Tongue (tissue), 3 donors: ENCODE measurements at places on chromosomes 1 and 21.

DNA sequence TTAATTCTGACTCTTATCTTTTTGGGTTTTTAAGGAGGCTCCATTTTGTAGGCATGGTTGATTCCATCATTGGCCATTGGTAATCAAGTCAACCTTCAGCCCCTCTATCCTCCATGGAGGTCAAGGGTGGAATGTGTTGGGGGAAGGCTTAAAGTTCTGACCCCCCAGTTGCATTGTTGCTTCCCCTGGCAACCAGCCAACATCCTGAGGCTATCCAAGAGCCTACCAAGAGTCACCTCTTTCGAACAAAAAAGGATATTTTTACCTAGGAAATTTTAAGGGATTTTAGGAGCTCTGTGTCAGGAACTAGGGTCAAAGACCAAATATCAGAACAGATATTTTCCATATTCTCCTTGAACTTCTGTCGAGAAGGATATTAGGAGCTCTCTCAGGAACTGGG, 251.8 kb downstream of the RYR2 start:
- DNase-seq, result no peak

DNA sequence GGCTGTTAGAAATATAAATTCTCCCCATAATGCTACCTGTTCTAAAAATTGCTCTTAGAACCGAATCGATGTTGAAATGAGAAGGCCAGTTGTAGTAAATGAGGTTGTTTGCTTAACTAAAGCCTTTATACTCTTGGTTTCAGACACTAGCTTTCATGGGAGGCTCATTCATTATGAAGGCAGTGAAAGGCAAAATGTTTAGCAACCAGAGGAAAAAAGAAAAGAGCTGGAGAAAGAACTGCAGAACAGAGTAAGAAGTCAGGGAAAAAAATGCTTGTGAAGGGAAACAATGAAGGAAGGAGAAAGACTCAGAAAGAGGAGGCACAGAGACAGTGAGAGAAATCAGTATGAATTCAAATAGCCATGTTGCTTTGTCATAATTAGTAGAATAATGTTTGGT, 128.2 kb downstream of the ATP5PO start:
- DNase-seq, result no peak

DNA sequence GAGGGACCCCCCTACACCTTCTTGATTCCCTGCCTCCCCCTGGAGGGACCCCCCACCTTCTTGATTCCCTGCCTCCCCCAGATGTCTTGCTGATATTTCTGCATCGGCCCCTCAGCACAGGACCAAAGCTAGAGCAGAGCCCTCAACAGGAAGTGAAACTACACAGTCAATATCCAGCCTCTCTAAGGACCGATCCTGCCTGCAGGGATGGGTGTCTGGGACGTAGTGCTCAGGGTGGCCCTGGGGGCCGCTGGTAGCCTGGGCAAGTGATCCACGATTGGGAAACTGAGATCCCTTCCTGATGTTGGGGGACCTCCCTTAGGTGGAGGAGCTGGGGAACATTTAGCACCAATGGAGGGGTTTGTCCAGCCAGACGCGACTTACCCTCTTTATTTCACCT, 3.9 kb upstream of the LEFTY2 start:
- no peak for DNase-seq

- DNase-seq, result no peak
Observed at GRCh38 chr1:182978151-182978853, 25.3 kb upstream of the SHCBP1L start.

DNA sequence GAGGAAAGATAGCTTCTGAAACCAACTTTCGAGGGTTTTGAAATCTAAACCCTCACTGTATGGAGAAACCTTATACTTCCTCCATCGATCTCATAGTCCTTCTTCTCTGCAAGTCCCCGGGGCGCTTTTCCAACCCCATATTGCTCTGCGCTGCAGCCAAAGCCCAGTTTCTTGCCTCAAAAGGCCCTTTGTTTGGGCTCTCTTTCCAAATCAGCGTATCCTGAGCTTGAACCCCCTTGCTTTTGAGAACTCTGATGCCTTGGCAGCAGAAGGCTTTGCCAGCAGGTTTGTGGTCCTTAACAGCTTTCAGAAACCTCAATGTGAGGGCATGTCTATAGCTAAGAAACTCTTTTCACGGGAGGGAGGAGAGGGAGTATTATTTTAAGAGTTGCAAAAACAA, 21.6 kb downstream of the PLPP3 start:
- DNase-seq, result peak; percentile 29

DNA sequence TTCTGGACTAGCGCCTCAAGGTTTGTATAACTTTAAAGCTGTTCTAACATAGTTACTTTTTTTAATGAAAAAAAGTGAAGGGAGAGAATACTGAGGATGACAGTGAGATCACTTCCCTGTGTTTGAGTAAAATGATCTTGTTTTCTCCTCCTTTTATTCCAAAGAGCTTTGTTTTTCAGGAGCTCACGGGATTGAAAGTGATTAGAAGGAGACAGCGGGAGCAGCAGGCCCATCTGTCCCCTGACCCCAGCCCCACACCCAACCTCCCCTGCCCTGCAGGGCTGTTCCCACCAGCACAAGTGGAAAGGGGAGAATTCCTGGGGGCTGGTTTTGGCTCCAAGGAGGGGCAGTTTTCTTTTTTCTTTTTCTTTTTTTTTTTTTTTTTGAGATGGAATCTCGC, 2.1 kb upstream of the DNMT3L start:
- no peak for DNase-seq

GRCh38 chr1:11450310-11450709, 28.6 kb upstream of the DISP3 start:
- DNase-seq, result no peak

DNA sequence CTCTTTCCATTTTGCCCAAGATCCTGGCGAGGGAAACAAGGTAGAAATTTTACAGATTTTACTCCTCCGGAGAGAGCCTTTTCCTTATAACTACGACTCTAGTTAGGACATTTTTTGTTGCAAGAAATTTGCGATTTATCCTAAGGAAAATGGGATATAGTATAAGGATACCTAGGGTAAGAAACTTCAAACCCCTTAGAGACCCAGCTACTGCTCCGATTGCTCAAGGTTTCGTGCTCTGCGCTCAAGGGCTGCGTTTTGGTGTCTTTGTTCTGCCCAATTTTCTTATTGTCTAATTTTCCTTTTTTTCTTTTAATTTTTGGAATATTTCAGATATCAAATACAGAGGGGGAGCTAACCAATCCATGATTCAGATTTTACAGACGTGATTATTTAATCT, 1.5 kb downstream of the TTC3 start:
- DNase-seq, result no peak

DNA sequence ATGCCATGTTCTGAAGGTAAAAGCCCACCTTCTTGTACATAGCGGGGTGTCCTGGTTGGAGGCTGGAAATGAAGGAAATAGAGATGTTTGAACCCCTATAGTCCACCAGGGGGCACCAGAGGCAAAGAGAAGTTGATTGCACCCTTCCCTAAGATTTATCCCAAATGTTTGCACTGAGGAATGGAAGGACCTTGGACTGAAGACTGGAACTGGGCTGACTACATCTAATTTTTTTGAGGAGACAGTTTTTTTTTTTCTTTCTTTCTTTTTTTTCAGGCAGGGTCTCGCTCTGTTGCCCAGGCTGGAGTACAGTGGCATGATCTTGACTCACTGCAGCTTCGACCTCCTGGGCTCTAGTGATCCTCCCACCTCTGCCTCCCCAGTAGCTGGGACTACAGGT, 55.3 kb upstream of the EIF4G3 start:
- peak; percentile 91 for DNase-seq

DNA sequence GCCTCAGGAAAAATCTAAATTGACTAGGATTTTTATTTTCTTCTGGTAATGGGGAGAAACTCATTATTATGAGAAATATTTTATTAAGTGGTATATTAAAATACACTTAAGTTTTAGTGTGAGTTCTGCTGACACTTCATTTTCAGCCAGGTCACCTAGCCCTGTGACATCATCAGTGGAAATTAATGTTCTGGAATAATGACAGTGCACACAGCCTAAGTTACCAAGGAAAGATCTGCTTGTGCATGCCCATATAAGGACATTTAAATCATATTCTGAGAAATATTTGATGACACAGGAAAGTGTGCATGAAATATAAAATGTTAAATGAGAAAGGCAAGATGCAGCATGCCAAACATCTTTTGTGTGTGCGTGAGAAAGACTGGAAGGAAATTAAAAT, 102.0 kb downstream of the KIF14 start:
- no peak for DNase-seq

GRCh38 chr1:20496241-20496661, 10.2 kb upstream of the CAMK2N1 start:
- no peak for DNase-seq

GRCh38 chr1:23029337-23029736, 10.1 kb downstream of the KDM1A start:
- DNase-seq, result no peak

GRCh38 chr1:186208405-186209129, 166.5 kb downstream of the TPR start:
- DNase-seq, result peak; percentile 8

GRCh38 chr21:41993744-41994143, 16.4 kb downstream of the ZBTB21 start:
- DNase-seq, result no peak

GRCh38 chr1:229642376-229642775, 16.3 kb downstream of the URB2 start:
- DNase-seq, result no peak

GRCh38 chr1:112888630-112889029, 67.4 kb downstream of the SLC16A1 start:
- no peak for DNase-seq

- DNase-seq, result no peak
Observed at GRCh38 chr1:149967646-149968045, 31.0 kb upstream of the MTMR11 start.

DNA sequence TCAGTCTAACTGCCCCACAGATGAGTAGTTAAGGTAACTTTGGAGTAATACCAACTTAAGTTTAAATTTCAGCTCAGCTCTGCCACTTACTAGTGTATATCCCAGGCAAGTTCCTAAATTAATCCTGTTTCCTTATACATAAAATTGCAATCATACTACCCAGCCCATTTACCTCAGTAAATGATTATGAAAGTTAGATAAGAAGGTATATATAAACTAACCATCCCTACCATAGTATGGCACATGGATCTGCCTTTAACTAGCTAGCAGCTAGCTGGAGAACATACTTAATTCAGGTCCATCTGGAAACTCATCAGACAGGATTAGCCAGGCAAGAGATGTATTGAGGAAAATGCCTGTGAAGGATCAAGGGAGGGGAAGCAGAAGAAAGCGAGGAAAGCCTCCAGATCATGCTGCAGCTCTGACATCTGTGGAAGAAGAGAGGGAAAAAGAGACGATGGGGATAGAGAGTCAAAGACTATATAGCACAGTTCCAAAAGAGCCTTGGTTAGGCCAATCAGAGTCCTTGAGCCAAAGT, 8.0 kb upstream of the JAK1 start:
- DNase-seq, result no peak

DNA sequence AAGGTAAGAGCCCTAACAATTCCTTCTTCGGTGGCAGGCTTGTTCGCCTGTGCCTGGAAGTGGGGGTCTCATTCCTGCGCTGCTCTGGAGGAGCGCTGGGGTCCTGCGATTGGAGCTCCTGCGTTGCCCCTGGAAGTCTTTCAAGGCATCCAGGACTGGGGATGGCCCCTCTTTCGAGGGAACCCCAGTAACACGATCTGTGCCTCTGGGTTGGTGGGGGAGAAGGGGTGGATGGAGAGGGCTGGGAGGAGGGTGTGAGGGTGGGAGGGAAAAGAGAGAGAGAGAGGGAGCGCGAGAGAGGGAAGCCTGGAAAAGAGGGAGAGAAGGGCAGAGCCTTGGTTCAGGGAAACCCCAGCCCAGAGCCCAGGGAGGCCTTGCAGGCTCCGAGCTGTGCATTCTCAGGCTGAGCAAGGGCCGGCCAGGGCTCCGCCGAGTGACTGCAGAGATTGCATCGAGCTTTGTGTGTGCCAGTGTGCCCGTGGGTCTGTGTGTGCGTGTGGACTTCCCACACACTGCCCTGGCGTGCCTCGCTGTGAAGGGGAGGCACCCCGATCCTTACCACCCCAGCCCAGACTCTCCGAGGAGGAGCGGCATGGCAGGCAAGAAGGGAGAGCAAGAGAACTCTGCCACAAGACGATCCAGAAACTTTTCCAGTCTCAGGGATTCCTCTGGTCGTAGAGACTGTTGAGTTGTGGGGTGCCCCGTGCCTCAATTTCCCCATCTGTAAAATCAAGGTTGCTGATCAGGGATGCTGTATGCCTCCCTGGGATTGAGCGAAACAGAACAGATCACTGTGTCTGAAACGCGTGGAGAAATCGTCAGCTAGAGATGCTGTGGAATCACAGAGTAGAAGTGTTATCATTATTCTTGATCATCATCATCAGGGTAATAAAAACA, 619 bp downstream of the BCL9 start:
- DNase-seq, result peak; percentile 83

DNA sequence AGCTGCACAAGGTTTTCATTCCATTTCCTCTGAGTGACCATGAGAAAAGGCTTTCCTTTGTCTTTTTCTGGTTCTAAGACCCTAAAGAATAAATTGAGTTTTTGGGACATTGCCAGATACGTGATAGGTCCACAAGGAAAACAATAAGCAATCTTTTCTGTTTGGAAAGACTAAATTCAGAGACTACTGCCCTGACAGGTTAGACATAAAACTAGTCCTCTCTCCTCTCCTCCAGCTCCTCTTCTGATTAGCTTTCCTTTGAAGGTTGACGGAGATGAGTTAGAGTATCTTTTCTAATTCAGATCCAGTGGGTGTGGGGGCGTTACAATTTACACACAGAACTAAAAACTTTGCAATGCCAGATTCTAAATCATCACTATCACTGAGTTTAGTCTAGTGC, 57.8 kb upstream of the C1orf53 start:
- DNase-seq, result peak; percentile 8

DNA sequence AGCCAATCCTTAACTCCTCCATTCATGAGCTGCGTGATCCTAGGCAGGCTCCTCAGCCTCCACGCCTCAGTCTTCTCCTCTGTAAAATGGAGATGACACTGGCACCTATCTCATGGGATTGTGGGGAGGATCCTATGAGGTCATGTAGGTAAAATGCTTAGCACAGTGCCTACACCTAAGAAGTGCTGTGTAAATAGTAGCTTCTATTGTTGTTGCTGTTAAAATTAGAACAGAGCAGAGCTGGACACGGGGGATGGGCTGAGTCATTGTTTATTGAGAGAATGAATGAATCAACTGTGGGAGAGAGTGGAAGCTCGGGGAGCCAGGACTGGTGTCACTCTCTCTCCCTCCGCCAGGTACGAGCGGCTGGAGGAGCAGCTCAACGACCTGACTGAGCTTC, 43.0 kb downstream of the TMCC2 start:
- no peak for DNase-seq

DNA sequence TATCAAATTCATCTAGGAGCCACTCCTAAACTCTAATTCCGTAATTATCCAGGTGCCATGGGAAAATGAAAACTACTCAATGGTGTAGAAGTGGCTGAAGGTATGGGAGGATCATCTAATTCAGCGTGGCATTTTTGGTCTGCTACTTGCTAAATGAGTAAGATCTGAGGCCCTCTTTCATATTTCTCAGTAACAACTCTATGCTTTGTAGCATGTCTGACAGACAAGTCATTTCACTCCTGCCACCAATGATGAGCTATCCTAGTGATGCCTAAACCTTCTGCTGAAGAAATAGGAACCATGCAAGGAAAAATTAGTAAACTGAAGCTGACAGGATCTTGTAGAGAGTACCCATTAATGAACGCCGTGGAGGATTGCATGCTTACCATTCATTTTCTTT, 145.3 kb downstream of the NTNG1 start:
- no peak for DNase-seq

- DNase-seq, result no peak
Observed at GRCh38 chr1:67792103-67792502, 41.2 kb downstream of the GNG12 start.

- peak; percentile 32 for DNase-seq
Observed at GRCh38 chr1:76871355-76871974, 4.2 kb downstream of the ST6GALNAC5 start.
